ENCODE measurements at places on chromosomes 7 and 10. TPM values are rescaled to one million over a fixed set of nuclear protein-coding genes. Genes with fewer than 3 reads are reported as not detected.

DNA sequence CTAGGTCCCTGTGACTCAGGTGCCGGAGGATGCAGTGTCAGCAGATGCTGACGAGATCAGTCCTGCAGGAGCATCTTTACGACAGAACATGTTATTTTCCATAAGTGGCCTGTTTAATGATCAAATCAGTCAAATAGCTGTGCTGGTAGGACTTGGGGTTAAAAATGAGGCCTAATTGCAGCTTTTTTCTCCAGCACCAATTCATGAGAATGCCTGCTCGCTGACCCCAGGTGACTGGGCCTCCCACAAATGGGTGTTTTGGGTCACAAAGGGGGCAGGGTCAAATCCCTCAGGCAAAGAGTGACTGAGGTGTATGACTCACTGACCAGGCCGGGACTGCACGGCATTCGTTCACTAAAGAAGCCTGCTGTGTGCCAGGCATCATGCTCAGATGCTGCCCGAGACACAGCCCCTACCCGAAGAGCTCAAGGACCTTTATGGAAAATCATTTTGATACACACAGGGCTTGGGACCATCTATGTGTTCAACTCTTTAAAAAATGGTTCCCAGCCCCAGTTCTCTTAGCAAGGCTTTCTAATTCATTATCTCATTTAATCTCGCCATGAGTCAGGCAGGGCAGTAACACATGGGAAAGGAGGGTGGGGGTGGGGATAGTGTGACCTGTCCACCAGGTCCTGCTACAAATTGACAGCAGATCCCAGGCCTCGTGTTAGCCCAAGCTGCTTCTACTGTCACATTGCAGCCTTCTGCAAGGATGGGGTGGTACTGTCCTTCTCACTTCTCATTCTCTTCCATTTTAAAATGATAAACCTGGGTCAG, 21.1 kb downstream of the ZNF775 start:
- DNase-seq, result peak; percentile 47

DNA sequence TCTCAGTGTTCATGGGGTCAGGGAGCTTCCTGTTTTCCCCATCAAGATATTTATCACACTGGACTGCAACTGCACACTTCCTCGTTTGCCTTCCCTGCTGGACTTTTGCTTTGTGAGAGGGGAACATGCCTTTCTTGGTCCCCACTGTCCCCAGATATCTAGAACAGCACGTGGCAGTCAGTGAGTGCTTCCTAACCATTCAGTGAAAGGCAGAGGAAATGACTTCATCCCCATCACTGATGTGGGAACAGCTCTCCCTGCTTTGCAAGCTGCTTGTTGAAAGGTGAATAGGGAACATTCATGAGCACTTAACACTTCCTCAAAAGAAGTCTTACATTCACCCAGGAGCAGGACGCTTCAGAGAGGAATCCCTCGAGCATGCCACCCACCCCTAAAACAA, 135.4 kb downstream of the MYOF start:
- no peak for DNase-seq

DNA sequence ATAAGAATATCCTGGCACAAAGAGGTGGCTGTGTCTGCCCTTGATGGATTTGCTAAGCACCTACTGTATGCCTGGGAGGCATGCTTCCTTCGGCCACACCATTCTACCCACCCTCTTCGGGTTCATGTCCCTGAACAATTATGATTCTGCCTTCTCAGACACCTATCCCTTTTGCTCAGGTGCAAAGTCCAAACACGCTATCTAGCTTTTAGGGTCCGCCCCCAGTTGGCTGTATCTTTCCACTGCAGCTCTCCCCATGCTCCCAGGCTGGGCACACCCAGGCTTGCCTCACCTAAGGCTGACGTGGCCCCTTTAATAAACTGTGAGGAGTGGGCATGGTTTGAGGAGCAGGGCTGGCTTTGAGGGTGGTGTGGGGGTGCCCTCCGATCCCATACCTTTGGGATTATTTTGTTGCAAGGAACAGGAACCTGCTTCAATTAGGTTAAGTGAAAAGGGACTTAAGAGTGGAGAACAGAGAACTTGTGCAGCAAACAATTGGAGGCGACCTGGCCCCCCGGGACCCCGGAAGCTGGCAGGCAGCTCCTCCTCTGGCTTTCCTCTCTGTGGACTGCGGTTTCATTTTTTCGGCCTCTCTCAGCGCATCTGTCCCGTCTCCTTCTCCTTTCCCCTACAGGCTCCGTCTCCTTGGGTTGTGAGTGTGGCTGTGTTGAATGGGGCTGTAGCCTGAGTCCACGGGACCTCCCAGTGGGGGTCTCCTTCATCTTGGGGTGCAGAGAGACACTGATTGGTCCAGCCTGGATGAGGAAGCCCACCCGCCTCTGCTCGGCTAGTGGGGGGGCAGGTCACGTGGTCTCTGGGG, 3.8 kb downstream of the CLIP2 start:
- DNase-seq, result no peak

DNA sequence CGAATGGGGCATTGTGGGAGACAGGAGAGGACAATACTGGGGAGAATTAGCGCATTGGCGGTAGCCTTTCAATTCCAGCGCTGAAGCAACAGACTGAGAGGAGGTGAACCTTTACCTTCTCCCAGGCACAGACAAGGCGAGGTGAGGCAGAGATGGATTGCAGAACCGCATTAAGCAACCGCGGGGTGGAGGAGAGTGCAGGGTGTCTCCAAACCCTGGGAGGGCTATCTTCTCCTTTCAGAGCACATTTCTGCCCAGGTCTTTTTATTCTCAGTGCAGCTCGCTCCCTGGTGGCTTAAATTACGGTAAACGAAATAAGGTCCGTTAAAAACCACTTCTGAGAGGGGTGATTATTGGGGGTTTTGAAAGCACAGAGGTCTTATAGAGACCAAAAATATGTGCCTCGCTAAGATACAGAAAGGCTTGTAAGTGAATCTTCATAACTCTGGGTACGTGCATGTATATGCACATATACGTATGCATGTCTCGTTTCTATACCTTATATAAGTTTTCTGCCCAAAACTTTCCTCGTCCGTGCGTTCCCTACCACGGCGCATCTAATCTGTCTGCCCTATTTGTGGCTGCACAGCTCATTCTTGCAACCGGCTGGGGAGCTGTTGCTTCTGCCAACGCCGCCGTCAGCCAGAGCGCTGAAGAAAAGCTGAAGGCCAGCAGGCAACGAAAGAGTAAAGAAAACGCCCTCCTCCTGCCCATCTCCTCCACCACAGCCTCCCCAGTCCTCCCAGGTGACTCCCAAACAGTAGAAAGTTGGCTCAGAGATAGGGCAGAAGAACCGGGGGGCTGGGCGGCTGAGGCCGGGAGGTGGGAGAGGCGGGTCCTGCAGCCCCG, 895 bp upstream of the ZNF804B start:
- no peak for DNase-seq

DNA sequence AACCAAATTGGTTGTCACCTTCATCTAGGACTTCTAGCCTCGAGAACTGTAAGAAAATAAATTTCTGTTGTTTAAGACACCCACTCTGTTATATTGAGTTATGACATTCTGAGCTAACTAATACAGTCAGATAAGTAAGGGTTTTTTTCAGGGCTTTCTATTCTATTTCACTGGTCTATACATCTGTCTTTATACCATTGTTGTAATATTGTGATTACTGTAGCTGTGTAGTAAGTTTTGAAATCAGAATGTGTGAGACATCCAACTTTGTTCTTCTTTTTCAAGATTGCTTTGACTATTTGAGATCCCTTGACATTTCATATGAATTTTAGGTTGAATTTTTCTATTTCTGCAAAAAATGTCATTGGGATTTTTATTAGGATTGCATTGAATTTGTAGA, 7.5 kb downstream of the IFIT1 start:
- DNase-seq, result no peak

DNA sequence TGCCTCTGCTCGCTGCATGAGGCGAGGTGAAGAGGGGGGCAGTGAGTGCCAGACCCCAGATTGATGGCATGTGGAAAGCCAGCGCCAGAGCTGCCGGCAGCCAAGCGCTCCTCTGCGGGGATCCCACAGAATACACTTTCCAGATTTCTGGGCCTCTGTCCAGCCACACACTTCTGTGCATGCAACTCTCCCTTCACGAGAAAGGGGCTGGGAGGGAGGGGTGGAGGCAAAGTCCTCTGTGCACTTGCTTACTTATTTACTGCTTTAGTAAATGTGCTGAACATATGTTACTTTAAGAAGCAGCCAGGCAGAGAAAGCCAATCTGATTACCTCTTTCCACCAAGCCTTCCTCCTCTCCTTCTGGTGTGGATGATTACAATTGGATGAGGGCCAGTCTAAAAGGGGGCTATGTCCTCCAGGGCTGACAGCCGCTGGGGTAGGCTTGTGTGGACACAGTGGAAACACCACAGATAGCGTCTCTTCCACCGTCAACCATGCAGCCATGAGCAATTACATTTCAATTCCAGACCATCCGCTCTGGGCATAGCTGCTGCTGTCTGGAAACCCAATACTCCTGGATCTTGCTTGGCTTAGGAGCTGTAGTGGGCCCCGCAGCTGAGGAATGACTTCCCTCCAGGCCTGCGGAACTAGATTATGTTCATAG, 322.8 kb upstream of the ANKRD30A start:
- DNase-seq, result no peak

DNA sequence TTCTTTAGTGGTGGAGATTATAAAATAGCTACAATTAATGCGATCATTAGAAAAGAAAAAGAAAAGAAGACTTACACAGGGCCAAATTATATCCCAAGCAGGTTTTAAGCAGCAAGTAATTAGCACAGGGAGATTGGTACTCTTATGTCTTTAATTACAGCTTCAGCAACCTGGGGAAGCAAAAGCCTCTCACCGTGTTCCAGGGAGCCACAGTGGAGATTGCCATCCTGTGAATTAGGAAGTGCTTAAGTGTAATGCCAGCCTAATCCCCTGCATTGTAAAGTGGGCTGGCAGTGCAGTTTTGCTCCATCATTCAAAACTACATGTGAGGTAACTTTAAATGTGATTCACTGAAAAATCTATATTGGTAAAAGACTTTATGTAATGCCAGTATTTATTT, 533.5 kb upstream of the COBL start:
- DNase-seq, result no peak

- no peak for DNase-seq
Observed at GRCh38 chr7:147861058-147861716, 729.4 kb upstream of the C7orf33 start.

- DNase-seq, result no peak
Observed at GRCh38 chr10:31918671-31919409, 9.8 kb downstream of the ARHGAP12 start.

- no peak for DNase-seq
Observed at GRCh38 chr7:54664235-54665228, 94.5 kb downstream of the SEC61G start.

GRCh38 chr7:23514755-23515154, 17.0 kb downstream of the TRA2A start:
- no peak for DNase-seq

GRCh38 chr7:112505495-112505894, 24.7 kb downstream of the LSMEM1 start:
- DNase-seq, result no peak

GRCh38 chr10:124138883-124139348, 45.5 kb upstream of the CHST15 start:
- no peak for DNase-seq

GRCh38 chr10:14837003-14837756, 657 bp downstream of the CDNF start:
- no peak for DNase-seq

The INMT gene
- 26.2 TPM for total RNA-seq

The UNCX gene
- total RNA-seq, result not detected

The ITGA8 gene
- 2.6 TPM for total RNA-seq

The ZNF425 gene
- 2.1 TPM for total RNA-seq

The RBM20 gene
- 3.1 TPM for total RNA-seq

The GRID2IP gene
- 0.33 TPM for total RNA-seq

The NUTM2E gene
- not detected for total RNA-seq

The AZGP1 gene
- total RNA-seq, result 3,161 TPM

The POLD2 gene
- total RNA-seq, result 38.9 TPM

The IDI2 gene
- total RNA-seq, result not detected
